Hematopoietic multipotent progenitor cell treated with erythropoietin and hydrocortisone succinate and interleukin-3 and kit ligand, for 4 days (in vitro differentiated cells): ENCODE measurements at places on chromosomes 16 and 17.

DNA sequence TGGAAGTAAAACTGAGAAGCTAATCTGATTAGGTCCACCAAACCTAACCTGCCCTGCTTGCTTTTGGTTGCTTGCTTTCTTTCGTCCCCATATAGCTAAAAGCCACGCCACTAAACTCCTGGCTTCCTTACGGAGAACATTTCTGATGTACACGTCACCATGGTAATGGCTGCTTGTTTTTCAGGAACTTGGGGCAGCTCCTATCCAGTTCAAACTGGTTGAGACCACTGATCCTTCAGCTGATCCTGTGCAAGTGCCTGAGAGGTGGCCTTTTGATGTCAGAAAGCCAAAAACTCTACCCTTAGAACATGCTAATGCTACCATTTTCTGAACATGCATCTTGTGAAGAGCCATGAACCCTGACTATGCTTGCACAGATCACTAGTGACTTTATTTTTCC lies 14.4 kb upstream of the DHRS7C start:
- DNase-seq, result peak; percentile 31

GRCh38 chr17:75059369-75060345 lies 12.6 kb downstream of the KCTD2 start:
- DNase-seq, result peak; percentile 85

DNA sequence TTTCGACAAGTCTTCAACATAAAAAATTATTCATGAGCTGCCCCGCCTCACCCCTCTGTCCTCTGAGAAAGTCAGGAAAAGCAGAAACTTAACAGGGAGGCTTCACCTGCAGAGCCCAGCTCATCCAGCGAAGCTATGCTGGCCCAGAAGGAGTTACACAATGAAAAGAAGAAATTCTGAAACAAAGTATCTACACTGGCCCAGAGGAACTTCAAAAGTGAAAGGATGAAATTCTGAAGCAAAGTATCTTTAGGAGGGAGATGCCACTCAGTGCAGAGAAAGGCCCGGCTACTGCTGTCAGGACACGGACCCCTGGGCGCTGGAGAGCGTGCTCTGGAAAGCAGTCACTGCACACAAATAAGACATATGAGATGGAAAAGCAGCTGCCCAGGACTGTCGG lies 1.6 kb downstream of the GALNS start:
- no peak for DNase-seq

- DNase-seq, result peak; percentile 30
These were observed 5.7 kb upstream of the VAT1L start for GRCh38 chr16:77782694-77783093.

- DNase-seq, result no peak
These were observed 106.8 kb downstream of the ZNF778 start for GRCh38 chr16:89324056-89325010.

DNA sequence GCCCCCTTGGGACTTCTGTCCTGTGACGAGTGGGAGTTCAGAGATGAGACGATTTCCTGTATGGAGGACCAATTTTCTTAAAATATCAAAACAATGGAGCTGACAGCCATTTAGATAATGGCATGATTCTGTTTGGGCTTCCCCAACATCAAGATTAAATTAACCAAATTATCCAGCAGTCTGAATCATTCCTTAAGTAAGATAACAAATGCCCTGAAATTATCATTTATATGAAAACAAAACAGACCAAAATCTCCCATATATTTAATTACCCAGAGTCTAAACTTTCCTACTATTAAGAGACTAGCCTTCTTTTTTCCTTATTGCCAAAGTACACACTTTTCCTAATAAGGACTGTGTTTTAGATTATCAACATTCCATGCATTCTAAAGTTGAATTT lies 550.1 kb upstream of the PSMD7 start:
- DNase-seq, result no peak

GRCh38 chr17:69639096-69639495 lies 224.6 kb downstream of the MAP2K6 start:
- no peak for DNase-seq

DNA sequence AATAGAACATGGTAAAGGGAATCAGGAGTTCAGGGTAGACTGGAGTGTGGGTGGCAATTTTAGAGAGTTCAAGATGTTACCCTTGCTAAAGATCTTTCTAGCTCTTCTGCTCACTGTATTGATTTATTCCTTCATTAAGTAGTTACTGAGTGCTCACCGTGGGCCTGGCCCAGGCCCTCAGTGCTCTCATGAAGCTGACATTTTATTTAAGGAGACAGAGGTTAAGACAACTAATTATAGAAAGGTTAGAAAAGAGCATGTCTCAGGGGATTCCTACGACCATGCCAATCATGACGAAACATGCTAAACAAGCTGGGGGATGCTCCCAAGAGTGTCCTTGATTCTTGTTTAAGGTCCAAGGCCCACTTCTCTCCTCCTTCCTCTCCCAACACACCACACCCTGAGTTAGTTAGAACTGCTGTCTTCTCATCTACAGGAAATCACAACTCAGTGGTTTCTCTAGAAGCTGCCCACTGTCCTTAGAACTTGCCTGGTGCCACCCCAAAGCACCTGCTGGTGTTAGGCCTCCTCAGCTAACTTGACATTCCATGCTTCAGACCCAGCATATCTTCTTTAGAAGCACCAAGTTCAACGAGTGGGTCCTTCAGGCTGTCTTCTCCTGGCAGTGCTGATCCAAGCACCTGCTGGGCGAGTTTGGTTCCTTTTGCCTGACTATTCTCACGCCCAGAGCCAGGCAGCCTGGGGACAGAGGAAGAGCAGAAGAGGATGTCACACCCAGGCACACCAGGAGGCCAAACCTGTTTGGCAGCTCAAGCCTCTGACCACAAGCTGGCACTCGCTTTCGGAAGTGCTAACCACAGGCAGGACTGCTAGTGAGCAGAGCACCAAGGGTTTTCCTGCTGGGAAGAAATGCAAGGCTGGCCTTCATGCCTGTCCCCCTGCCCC lies 79.0 kb downstream of the GAS7 start:
- DNase-seq, result peak; percentile 73

GRCh38 chr16:10813099-10813455 lies 5.5 kb downstream of the TVP23A start:
- DNase-seq, result no peak

DNA sequence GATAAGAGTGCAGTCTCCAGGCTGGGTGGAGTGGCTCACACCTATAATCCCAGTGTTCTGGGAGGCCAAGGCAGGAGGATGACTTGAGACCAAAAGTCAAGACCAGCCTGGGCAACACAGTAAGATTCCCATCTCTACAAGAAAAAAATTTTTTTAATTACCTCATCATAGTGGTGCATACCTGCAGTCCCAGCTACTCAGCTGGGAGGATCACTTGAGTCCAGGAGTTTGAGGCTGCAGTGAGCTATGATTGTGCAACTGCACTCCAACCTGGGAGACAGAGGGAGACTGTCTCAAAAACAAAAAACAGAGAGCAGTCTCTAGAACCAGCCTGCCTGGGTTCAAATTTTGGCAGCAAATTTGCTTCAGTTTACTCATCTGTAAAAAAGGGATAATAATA lies 45.2 kb downstream of the WDR59 start:
- DNase-seq, result no peak

- no peak for DNase-seq
These were observed 4.6 kb upstream of the MVD start for GRCh38 chr16:88667461-88667860.

DNA sequence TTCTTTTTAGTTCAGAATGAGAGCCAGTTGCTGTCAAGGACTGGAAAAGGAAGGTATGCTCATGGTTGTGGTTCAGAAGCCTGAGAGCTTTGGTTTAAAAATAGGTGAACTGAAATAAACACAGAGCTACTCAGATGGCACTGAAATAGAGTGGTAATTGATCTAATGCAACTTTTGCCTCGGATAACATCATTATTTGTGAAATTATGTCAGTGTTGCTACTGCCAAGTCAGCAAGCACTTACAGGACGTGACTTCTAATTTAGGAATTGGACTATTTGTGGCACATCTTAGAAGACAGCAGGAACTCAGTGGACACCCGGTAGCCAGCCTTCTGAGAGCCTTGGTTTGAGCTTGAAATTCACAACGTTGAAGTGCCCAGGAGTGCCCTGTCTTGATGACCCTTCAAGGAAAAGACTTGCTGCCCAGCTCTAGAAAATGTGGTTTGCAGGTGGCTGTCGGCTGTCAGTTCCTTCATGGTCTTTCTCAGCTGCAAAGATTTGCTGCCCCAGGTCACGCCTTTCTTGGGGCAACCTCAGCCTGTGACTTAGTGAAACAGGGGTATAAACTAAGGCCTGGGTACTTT lies 42.0 kb upstream of the XYLT1 start:
- DNase-seq, result no peak
